T-helper 2 cell (primary cell): ENCODE measurements at places on chromosomes 7 and 10.
A peak's percentile ranks its signal among the peaks of the same experiment; 100 is the strongest.

DNA sequence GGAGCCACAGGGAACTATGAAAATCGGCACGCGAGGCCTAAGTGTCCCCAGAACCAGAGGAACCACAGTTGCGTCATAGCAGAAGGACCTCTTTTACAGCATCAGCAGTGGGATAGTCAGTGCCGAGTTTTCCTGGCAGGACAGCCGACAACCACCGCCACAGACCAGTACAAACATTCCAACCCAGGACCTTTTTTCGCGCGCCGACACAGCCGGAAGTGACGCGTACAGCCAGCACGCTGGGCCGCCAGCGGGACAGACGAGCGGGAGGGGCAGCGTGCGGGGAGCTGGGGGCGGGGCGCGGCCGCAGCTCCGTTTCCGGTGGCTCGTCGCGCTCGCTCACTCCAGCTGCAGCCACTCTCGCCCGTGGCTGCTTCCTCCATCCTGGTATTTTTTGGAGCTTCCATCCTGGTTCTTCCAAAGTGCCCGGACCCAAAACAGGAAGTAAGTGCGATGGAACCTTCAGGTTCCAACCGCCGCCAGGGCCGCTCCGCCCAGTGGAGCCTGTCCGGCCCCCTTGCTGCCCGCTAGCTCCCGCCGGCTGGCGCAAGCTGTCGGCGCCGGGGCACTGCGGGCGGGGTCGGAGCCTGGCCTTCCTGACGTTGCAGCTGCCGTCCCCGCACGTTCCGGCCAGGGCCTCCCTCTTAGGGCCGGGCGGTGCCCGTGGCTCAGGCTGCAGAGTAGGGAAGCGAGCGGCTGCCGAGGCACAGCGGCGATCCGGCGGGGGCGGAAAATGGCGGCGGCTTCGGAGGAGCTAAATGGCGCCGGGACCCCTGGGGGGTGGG, at the start of gene DMTF1:
DMTF1 (plus strand) TSS at position 342 of the 785 bp plus-strand sequence. CDS start 12,489 bp downstream, outside the sequence.
- peak; percentile 80 for DNase-seq

DNA sequence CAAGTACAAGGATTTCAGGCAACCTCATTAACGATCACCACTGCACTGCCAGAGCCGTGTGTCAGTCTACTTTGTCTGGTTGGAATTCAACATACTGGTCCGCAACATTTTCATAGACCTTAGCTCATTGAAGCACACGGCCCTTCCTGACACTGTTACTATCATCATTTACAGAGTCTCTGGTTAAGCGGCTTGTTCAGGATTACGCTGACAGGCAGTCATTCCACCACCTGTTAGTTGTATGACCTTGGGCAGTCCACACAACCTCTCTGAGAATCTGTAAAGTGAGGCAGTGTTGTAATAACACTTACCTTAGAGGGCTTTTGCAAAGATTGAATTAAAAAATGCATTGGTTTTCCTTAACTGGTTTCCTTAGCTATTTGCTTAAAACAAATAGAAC, 112.6 kb downstream of the AOAH start:
- no peak for DNase-seq

DNA sequence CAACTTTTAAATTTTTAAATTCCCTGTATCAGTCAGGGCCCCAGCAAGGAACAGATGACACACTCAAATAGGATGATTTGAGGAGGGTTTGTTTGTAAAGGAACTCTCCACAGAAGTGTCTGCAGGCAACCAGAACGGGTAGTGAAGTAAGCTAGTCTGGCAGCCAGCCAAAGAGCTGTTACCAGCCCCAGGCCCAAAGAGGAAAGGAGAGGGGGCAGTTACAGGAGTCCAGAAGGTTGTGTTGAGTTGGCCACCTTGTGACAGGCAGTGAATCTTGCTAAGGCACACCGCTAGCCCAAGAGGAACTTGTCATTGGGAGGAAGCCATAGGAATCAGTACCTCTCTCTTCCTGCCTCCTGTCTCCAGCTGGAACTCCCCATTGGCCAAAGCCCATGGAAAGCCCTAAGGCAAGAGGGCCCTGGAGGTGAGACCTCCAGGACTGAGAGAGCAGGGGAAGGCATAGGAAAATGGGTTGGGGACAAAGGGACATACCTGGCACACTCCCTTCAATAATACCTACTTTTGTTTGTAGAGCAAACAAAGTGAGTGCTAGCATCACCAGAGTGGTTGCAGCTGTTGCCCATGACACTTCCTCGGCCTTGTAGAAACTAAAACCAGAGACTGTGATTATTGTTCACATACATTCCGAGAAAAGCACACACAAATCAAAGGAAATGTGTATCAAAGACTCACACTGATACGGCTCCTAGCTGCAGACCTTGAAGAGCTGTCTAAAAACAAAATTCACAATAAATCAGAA, 25.4 kb upstream of the GATAD1 start:
- DNase-seq, result no peak

DNA sequence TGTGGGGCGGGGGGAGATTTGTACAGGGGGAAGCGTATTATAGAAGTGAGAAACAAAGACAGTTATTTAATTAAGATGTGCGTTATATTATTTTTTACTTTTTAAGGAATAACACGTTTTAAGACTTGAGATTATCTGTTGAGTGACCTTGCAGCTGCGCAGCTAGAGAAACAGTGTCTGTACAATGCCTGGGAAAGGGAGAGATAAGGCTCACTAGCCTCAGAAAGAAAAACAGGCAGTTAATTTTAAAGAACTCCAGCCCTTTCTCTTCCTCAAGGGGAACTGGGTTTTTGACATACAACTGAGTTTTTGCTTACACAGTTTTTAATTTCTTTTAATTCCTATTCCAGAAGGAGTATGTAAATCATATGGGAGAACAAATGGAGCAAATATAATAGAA, 50.7 kb downstream of the LMBR1 start:
- no peak for DNase-seq

DNA sequence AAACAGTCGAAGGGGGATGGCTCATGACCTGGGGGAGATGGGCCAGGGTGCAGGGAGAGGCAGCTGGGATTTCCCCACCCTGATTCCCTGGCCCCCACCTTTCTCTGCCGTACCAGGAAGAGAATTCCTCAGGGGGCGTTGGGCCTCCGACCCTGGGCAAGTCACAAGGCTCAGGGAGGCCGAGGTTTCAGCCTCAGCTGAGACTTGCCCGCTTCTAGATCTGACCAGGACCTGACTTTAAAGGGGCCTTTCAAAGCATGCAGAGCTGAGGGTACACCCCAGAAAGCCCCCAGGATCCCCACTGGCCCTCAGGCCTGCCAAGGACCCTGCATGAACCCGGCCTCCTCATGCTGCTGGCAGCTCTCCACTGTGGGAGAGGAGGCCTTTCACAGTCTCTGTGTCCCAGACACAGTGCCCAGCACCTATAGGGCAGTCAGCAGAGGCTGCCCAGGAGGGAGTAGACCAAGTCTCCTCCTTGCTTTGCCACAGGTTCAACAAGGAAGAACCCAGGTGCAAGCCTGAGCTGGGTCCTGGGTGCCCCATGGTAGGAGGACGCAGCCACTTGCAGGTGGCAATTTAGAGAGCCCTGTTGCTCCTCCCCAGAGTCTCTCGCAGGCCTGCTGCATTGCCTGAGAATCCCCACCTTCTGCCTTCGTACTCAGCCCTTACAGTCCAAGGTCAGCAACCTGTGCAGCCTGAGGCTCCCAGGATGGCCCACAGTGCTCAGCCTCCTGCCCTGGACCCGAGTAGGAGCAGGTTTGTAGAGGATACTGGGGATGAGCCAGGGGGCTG, 89.3 kb downstream of the CHST15 start:
- no peak for DNase-seq

GRCh38 chr7:22219739-22220493, 137.0 kb downstream of the RAPGEF5 start:
- no peak for DNase-seq

- DNase-seq, result no peak
Observed at GRCh38 chr10:63884426-63884825, 363.2 kb downstream of the REEP3 start.

GRCh38 chr7:63900394-63901203, 98.0 kb upstream of the ZNF722 start:
- peak; percentile 89 for DNase-seq

GRCh38 chr10:110827875-110828274, 43.9 kb upstream of the PDCD4 start:
- no peak for DNase-seq

- DNase-seq, result no peak
Observed at GRCh38 chr10:90775351-90776028, 82.3 kb downstream of the HTR7 start.

DNA sequence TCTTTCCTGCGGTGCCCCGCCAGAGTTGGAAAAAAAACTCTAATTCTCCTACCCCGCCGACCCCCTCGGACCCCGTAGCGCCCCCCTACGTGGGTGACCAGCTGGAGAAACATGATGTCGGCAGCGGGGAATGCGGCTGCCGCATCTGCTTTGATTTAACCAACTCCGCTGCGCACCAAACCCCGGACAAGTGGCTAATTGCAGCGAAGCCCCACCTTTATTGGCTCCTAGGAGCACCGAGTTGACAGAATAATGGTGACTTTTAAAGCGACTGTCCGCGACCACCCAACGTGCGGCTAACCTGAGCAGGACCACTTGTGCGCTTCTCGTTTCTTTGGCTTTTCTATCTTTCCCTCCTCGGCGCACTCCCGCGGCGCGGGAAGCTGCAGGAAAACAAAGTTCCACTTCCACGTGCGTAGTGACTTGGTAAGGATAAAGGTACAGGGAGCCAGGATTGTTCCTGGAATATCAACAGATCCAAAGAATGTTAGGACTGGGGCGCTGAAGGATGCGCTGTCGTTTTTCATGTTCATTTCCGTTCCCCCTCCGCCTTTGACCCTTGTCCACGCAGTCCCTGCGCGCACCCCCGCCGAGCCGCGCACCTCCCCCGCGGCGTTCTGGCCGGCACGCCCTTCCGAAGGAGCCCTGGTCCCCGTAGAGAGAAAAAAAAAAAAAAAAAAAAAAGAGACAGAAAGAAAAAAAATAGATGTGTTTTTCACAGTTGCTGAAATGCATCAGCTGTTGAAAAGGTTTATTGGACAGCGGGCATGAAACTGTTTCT, 1.4 kb downstream of the WNT16 start:
- no peak for DNase-seq

DNA sequence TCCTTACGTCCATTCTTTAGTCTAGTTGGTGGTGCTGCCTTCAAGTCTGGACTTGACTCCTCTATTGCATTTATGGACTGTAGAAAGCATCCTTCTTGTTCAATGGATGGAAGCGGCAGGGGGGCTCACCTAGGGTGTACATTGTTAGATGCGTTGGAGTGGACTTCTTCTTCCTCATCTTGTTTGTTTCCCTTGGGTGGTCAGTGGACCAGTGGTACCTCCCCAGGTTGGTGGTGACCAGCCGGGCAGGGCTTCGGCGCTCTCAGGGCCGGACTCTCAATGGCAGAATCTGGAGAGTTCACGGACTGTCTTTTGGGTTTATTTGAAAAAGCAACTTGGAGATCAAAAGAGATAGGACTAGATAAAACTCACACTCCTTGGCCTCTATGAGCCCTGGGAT, 6.2 kb upstream of the BTBD16 start:
- no peak for DNase-seq

DNA sequence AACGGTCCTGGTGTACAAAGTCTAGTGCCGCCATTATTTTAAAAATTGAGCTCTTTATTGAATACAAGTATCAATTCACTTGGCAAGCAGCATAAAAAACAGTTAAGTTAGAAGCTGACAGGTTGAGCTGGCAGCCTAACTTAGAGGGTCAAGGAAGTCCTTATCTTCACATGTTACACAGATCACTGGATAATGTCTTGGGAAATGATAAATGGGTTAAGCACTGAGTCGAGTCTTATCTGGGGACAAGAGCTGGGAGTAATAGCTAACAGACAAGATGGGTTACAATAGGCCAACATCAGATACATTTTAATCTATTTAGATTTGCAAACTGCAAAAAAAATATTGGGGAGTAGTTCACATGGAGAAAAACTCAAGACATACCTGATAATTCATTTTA, 34.2 kb downstream of the SLC18A2 start:
- no peak for DNase-seq

- no peak for DNase-seq
Observed at GRCh38 chr7:85529201-85529600, 342.3 kb upstream of the SEMA3D start.

- no peak for DNase-seq
Observed at GRCh38 chr7:157027568-157028198, 17.2 kb upstream of the MNX1 start.

- no peak for DNase-seq
Observed at GRCh38 chr10:125201108-125201524, 40.8 kb upstream of the CTBP2 start.

DNA sequence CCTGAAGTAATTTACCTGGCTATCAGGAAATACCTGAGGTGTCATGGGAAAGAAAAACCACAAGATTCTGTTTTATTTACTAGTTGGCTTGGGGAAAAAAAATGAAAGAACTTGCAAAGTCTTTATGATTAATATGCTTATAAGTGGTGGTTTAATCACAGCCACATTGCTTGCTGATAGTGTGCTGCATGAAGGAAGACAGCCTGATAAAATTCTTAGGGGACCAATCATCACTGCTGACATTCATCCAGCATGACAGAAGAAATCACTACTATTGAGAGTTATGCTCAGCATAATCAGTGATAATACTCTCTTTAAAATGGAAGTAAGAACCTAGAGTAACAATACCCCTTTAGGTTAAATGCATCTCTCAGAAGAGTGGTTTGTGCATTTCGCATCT, 150.2 kb upstream of the LRRN3 start:
- DNase-seq, result no peak

DNA sequence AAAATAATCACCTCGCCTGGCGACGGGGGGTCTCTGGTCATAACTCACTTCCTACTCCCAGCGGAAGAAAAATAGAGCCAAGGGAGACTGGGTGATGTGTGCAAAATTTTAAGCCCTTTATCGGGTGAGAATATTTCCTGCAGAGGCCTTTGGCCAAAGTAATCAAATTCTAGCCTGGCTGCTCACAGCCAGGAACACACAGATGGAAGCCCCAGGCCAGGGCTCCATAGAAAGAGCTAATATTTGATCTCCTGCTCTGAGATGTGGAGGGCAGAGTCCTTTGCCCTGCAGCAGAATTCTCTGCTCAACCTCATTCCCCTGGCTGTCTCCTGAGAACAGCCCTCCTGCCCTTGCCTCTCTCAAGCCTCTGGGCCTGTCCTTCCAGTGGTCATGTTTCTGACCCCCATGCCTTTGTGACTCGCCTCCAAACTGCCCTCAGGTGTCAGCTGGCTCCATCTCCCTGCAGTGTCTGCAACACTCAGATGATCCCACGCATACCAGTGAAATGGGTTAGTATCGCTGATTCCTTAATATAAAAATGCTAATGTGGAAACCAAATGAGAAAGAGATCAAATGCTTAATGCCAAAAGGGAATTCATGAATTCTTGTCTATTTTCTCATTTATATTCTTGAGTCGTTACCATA, 34.5 kb downstream of the FRMD4A start:
- no peak for DNase-seq

GRCh38 chr7:156005202-156005691, 193.0 kb upstream of the SHH start:
- no peak for DNase-seq
